Activated T-cell treated with anti-CD3 and anti-CD28 coated beads for 24 hours (primary cell): ENCODE measurements at places on chromosomes 12 and 14.

DNA sequence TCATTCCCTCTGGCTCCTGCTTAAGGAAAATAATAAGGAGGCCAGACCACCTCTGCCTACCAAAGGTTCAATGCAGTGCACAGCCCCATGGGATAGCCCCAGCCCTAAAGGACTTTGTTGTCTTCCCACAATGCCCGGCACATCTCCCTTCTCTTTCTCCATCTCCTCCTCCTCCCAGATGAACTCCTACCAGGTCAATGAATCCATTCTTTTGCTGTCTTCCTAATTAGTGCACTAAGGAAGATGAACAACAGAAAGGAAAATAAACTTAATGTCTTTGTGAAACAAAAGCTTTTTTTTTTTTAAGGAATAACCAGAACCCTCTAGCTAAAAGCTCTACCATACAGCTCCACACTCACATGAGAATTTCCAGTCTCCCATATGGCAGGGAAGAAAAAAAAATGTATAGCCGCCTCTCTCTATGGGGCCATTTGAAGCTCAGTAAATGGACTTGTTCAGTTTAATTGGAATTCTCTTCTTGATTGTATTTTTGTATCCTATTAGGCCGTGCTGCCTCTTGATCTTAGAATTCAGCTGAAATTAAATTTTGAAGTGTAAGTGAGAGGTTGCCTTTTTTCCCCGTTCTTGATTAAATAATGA lies 41.8 kb upstream of the HSPB8 start:
- DNase-seq = no peak

GRCh38 chr14:99925471-99925870 lies 132.3 kb downstream of the EML1 start:
- DNase-seq = no peak

DNA sequence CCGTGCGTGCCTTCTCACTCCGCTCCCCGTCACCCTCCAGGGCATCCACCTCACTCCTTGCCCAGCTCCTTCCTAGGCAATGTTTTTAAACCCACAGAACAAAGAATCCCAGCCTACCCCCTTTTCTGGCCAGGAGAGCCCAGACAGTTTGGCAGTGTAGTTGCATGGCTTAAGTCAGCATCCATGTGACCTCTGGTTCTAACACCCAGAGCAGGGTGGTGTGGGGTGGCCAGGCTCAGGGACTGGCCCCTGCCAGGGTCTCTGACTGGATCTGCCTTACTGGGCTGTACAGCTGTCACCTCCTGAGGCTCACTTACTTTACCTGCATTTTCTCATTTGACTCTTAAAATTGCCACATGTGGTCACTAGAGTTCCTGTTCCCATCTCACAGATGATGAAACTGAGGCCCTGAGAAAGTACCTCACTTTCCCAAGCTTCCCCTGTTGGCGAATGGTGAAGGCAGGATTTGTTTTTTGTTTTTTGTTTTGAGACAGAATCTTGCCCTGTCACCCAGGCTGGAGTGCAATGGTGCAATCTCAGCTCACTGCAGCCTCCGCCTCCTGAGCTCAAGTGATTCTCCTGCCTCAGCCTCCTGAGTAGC lies 18.3 kb downstream of the SDS start:
- no peak for DNase-seq

DNA sequence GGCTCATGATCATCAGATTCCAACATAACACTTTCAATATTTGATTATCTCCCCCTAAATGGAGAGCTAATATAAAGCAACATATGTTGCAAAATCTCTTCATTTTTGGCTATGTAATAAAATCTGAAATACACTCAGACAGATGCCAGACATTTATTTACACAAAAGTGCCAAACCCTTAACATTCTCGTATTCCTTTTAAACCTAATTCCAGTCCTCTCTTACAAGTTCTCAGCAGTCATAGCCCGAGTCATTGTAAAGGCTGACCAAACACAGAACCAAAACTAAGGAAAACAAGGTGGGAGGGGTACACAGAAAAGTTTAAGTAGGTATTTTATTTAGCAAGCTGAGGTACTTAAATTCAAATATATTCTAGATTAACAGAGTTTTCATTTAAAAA lies 81.4 kb downstream of the LRP6 start:
- DNase-seq = no peak

GRCh38 chr12:5097786-5098185 lies 54.1 kb downstream of the KCNA5 start:
- no peak for DNase-seq

DNA sequence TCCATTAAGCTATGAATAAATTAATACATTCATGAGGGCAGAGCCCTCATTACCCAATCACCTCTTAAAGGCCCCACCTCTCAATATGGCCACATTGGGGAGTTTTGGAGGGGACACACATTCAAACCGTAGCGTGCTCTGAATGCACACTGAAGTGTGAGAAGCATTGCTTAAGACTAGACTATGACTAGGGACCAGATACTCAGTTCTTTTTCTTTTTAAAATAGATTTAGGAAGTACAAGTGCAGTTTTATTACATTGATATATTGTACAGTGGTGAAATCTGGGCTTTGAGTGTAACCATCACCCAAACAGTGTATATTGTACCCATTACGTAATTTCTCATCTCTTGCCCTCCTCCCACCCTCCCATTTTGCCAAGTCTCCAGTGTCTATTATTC lies 21.0 kb upstream of the JDP2 start:
- DNase-seq = no peak

- no peak for DNase-seq
These were observed 644.7 kb downstream of the VRK1 start for GRCh38 chr14:97441740-97442362.

GRCh38 chr14:85607651-85608081 lies 77.7 kb downstream of the FLRT2 start:
- no peak for DNase-seq

DNA sequence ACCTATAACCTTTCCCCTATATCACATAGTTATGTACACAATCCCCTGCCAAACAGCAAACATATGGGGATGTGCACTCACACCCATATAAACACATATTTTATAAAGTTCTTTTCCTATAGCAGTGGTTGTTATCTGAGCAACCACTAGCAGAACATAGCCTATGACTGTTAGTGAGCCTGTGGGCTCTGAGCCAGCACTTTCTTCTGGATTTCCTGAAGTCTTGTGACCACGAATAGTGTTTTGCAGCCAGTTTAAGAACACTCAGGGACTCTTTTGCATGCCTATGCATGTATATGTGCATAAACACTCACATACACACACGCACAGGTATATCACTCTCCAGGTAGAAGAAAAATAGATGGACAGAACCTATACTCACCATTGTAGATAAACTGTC lies 17.1 kb downstream of the TESPA1 start:
- DNase-seq = no peak

GRCh38 chr14:78341827-78342389 lies 171.7 kb downstream of the NRXN3 start:
- no peak for DNase-seq

DNA sequence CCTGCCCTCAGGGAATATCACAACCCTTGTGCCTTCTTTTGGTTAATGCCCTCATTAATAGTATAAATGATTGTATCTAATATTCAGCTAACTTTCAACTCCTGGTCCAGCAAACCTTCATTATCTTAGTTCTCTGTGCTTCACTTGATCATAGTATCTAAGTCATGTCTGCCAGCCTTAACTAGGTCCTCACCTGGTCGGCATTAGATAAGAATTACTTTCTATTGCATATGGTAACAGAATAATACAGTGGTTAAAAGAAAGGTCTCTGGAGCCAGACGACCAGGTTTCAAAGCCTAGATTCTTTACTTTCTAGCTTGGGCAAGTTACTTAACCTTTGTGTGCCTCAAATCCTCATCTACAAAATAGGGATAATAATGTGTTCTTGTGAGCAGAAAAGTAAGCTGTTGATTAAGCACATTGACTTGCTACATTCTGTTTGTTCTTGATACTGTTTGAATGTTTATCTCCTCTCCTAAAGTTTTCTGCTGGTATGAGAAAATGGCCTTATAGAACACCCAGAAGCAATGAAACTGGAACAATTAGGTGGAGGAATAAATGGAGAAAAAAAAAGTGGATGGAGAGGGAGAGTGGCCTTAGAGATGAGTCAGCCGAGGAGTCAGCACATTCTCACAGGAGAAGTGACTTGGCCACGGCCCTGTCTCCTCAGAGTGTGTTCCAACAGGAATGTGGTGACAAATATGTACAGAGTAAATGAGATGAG lies 176.1 kb downstream of the SLC25A21 start:
- DNase-seq = no peak

- no peak for DNase-seq
These were observed 105.3 kb downstream of the PTPRQ start for GRCh38 chr12:80549298-80549697.

DNA sequence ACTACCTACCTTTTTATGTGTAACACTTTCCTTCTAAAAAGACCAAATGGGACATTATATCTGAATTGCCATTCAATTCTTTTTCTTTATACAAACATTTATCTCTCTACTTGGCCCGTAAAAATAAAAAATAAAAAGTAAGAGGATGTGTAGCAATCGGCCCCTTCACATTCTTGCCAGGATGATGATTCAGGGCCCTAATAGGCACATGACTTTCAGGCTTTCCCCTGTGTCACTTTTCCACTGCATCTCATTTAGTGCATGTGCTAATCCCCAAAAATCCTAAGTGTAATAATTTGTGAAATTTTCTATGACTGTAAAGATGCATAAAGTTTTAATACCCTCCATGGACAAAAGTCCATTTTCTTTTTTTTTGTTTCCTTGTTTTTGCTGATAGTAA lies 23.0 kb upstream of the ATP2B1 start:
- no peak for DNase-seq

DNA sequence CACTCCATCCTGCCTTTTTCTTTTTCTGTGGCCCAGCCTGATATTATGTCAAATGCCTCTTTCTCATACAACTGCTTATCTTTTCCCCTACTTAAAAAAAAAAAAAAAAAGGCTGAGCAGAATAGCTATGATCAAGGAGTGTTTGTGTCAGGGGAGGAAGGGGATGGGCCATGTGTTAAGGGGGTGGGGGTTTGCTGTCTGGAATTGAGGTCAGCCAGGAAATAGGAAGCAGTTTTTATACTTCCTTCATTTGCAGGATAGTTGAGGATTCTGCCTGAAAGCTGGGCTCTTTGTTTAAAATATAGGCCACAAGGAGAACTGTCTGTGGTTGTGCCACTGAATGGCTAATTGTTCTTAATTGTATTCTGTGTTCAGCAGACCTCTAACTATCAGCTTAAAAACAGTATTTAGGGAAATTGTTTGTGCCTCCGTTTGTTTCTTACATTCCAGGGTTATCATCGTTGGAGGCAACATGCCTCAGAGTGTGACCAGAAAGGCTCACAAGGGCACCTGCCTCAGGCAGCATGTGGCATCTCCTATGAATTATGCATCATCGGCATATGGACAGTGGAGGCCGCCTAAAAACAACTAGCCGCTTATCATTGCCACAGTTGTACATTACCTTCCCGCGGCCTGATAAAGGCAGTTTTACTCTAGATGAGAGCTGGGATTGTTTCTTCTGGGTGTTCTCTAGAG lies 96.0 kb downstream of the SRGAP1 start:
- no peak for DNase-seq

DNA sequence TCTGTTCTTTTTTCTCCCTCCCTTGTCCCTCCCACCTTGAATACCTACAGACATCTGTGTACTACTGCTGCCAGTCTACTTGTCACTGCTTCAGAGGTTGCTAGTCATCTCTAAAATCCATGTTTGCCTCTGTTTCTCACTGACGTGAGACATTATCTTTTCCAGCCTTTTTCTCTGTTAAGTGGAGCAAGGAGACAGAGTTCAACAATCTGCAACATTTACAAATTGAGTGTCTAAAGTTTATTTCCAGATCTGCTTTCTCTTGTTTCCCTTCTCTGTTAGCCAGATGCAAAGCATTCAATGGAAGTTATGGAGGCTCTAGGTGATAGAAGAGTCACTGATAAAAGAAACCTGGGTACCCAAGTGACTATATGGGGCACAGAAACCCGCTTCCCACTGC lies 47.5 kb upstream of the CNTN1 start:
- no peak for DNase-seq

GRCh38 chr12:123063535-123063934 lies 83.1 kb downstream of the ARL6IP4 start:
- DNase-seq = no peak

DNA sequence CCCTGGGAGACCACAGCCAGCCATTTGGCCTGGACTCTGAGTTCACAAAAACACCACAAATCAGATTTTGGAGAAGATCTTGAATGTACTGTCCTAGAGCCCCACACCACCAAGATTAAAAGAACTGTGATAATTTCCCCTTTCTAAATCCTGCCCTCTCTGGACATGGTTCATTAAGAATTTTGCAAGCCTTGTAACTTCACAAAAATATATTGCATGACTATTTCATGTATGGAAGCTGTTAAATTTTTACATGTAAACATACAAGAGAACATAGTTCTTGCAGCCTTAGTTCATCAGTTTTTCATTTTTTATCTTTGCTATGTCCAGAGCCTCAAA lies 97.0 kb downstream of the SCARB1 start:
- DNase-seq = no peak

- DNase-seq = peak; percentile 39
These were observed 5.2 kb upstream of the HSP90B1 start for GRCh38 chr12:103924761-103925641.
